Glutamatergic neuron (in vitro differentiated cells): ENCODE measurements at places on chromosomes 5 and 9. TPM values are rescaled to one million over a fixed set of nuclear protein-coding genes. Genes with fewer than 3 reads are reported as not detected.

DNA sequence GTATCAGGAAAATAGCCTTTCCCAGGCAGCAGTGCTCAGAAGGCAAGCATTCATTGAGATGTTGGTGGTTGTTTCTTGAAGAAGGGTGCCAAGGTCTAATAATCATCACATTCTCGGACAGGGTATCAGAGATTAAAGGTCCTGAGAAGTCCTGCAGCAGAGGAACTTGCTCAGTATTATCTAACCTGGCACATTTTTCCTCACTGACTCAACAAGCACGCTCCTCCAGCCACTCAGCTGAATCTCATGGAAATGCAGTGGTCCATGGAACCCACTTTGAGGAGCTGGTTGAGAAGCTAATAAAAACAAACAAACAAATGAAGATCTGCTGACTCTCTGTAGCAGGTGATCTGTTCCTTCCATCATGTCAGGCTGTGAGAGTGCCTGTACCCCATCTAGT lies 35.3 kb upstream of the ICE1 start:
- no peaks in the 10 kb centered on the region for H3K4me1 ChIP-seq
- peaks cover 4% of the 10 kb centered on the region for H3K36me3 ChIP-seq
- H3K27me3 ChIP-seq, result no peaks in the 10 kb centered on the region
- DNase-seq, result no peak
- no peak overlapping the region for H3K4me3 ChIP-seq

GRCh38 chr5:150486402-150487198 lies 21.3 kb upstream of the NDST1 start:
- H3K27ac ChIP-seq, result peak overlapping the region; percentile 70
- DNase-seq, result peak; percentile 76
- H3K4me3 ChIP-seq, result peak overlapping the region; percentile 87
- H3K27me3 ChIP-seq, result peaks cover 20% of the 10 kb centered on the region
- H3K36me3 ChIP-seq, result no peaks in the 10 kb centered on the region
- peaks cover 51% of the 10 kb centered on the region for H3K4me1 ChIP-seq

DNA sequence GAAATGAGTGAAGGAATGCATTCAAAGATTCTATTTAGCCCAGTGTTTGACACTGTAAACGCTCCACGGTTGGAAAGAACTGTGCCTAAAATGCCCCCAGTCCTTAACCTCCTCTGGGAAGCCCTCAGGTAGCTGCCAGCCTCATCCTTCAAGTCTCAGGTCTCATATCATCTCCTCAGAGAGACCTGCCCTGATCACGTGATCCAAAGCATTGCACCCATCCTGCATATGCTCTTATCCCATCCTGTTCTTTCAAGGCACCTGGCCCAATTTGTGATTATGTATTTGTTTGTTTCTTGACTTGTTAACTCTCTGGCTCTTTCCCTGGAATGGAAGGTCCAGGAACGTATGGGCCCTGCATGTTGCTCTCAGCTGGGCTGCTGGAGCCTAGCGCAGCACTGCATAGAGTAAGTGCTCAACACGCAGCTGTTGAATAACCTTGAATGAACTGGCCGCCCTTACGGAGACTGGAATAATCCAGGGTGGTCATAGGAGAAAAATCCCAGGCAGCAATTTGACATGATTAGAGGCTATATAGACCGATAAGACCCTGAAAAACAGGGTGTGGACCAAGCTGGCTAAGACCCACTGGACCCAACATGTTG lies 8.7 kb downstream of the C1QTNF2 start:
- H3K4me1 ChIP-seq, result peaks cover 14% of the 10 kb centered on the region
- peaks cover 11% of the 10 kb centered on the region for H3K27me3 ChIP-seq
- H3K27ac ChIP-seq, result no peak overlapping the region
- H3K36me3 ChIP-seq, result no peaks in the 10 kb centered on the region

DNA sequence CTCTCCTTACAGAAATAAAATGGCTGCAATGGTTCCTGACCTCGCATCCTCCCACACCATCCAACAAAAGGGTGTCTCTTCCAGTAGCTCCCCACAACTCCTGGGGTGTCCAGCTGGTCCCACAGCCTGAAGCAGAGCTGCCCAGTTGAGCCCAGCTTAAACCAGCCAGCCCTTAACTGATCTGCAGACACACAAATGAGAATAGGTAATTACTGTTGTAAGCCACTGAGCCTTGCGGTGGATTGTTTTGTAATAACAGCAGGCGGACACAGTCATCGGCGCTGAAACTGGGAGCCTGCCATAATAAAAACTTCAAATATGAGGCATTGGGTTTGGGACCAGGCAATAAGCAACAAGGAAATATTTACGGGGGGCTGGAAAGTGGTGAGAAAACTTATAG lies 10.4 kb upstream of the ZBTB43 start:
- H3K27me3 ChIP-seq, result peaks cover 3% of the 10 kb centered on the region
- peaks cover 4% of the 10 kb centered on the region for H3K36me3 ChIP-seq
- H3K27ac ChIP-seq, result no peak overlapping the region
- H3K4me3 ChIP-seq, result no peak overlapping the region
- DNase-seq, result no peak

GRCh38 chr9:37290940-37291485 lies 131.5 kb upstream of the GRHPR start:
- no peak for DNase-seq
- no peak overlapping the region for H3K4me3 ChIP-seq
- peaks cover 12% of the 10 kb centered on the region for H3K4me1 ChIP-seq
- no peaks in the 10 kb centered on the region for H3K27me3 ChIP-seq

DNA sequence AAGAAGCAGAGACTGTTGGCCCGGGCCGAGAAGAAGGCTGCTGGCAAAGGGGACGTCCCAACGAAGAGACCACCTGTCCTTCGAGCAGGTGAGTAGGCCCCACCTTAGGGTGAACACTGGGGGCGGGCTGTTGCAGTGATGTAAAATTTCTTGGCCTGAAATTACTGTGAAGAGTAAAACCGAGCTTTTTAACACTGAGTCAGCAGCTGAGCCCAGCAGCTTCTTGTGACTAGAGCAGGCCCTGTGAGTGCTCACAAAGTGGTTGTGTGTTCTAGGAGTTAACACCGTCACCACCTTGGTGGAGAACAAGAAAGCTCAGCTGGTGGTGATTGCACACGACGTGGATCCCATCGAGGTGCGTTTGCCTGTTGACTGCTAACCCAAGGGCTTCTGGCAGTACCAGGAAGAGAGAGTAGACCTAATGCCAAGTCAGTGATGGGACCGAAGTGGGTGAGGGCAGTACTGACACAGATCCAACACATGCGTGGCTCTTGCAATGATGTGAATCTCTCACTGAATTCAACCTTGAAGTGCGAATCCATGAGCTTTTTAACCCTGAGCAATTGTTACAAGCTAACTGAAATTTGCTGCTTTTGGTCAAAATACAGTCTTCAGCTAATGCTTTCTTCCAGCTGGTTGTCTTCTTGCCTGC lies 2.1 kb downstream of the RPL7A start:
- peaks cover 10% of the 10 kb centered on the region for H3K27me3 ChIP-seq
- peaks cover 17% of the 10 kb centered on the region for H3K36me3 ChIP-seq
- H3K4me1 ChIP-seq, result peaks cover 26% of the 10 kb centered on the region
- no peak overlapping the region for H3K27ac ChIP-seq
- no peak for DNase-seq
- peak overlapping the region; percentile 97 for H3K4me3 ChIP-seq

GRCh38 chr5:178110-178509 lies 13.2 kb upstream of the LRRC14B start:
- no peaks in the 10 kb centered on the region for H3K4me1 ChIP-seq
- H3K27ac ChIP-seq, result no peak overlapping the region
- peaks cover 4% of the 10 kb centered on the region for H3K27me3 ChIP-seq

DNA sequence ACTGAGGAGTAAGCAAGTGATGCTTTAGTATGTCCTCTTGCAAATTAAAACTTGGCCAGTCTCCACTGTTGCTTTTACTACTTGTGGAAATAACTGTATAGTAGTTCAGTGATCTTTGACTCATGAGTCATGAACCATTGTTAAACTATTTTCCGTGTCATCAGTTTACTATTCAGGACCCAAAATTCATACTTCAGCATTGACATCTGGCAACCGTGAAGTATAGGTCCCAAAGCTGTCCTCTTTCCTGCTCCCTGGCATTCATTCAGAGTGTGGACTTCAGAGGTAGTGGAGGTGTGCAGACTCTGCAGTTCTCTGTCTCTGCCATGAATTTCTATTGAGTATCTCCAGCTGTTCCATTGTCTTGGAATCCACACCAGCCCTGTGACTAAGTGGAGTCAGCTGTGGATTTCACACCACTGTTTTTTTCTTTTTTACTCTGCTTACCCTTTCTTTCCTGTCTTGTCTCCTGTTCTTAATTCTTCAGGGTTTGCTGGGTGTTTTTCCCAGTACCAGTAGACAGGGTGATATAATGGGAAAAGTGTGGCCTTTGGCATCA lies 7.5 kb downstream of the TDRD7 start:
- no peak overlapping the region for H3K27ac ChIP-seq
- H3K4me1 ChIP-seq, result no peaks in the 10 kb centered on the region
- no peaks in the 10 kb centered on the region for H3K36me3 ChIP-seq
- no peak overlapping the region for H3K4me3 ChIP-seq
- DNase-seq, result no peak
- H3K27me3 ChIP-seq, result no peaks in the 10 kb centered on the region

The GABBR2 gene
- total RNA-seq, result 116 TPM

The SLC9A3 gene
- 1.1 TPM for total RNA-seq

The REEP5 gene
- 108 TPM for total RNA-seq

The PTGER4 gene
- total RNA-seq, result not detected

The PIP5K1B gene
- 0.27 TPM for total RNA-seq
